ENCODE measurements at places on chromosomes 7 and 10.
A peak's percentile ranks its signal among the peaks of the same experiment; 100 is the strongest.

GRCh38 chr10:34126371-34127151, 688.5 kb downstream of the PARD3 start:
- DNase-seq = no peak

DNA sequence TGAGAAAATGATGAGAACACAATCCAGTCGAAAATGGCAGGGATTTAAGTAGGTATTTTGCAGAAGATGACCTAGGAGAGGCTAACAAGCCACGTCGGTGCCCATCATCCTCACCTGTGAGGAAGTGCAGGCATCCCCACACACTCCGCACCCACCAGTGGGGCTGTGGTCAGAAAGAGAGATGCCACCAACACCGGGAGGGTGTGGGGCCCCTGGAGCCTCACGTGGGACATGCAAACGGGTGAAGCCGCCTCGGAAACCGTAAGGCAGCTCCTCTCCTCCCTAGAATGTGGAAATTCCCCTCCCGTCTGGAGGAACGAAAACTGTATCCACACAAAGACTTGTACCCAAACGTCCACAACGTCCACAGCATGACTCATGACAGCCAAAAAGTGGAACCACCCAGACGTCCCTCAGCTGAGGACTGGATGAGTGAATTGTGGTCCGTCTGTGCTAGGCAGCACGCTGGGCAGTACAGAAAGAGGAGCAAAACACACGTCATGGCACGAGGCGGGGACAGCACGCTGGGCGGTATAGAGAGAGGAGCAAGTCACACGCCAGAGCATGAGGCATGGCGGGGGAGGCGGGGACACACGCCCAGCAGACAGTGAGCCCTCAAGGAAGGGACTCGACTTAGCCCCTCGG, 246.0 kb downstream of the ELFN1 start:
- no peak for DNase-seq

DNA sequence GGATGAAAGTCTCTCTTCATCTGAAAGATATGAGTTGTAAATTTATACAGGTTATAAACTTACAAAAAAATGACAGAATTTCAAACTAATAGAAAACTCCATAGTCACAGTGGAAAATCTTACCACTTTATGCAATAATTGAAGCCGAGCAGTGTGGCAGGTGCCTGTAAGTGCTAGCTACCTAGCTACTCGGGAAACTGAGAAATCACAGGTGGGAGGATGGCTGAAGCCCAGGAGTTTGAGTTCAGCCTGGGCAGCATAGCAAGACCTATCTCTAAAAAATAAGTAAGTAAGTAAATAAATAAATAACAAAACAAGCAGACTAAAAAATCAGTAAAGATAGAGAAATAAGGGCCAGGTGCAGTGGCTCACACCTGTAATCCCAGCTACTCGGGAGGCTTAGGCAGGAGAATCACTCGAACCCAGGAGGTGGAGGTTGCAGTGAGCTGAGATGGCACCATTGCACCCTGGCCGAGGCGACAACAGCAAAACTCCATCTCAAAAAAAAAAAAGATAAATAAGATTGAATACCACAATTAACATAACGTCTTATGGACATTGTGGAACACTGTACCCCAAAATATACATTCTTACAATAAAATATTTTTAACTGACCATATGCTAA, 61.9 kb downstream of the TRIM24 start:
- DNase-seq = no peak

DNA sequence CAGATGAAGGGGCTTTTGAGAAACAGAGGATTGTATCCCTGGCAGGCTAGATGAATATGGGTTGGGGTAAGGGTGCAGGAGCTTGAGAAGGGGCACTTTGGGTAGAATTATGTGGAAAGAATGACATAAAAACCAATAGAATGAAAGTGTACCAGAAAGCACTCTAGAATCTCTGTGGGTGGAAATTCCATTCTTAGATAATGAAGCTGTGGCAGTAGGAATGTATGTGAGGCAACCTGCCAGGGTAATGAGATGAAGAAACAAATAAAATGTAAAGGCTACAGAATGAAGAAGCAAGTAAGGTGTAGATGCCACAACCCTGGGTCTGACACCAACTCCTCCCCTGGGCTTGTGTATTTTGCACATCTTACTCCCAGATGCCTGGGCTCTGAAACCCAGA, 16.8 kb downstream of the NOBOX start:
- no peak for DNase-seq

DNA sequence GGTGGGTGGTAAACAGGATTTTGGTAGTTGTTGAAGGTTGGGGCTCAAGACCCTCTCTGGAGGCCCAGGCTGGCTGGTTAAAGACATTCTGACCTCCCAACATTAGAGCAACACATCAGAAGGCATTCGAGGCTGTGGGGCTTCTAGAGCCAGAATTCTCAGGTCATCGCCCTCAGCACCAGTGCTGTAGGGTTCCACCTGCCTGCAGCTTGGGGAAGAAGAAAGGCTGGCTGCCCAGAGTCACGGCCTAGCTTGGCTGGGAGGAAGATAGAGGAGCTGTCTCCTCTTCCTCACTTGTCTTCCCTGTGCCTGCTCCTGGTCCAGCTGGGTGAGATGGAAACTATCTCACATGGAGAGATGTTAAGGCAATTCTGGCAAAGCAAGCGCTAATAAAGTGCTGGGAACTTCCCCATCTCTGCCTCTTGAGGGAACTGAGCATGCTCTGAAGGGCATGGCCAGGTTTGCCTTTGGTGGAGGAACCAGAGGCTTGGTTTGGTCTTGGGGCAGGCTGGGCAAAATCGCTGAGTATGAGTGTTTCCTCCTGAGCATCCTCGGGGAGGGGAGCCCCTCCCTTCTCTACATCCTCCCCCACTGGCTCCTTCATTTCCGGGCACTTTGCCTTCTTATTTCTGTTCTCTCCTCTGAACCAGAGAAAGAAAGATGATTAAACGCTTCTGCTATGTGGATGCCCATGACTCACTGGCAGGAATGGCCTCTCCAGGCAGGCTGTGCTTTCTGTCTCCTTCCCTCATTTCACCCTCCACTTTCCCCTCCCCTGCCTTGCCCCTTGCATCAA, 509.0 kb upstream of the PODXL start:
- DNase-seq = no peak

DNA sequence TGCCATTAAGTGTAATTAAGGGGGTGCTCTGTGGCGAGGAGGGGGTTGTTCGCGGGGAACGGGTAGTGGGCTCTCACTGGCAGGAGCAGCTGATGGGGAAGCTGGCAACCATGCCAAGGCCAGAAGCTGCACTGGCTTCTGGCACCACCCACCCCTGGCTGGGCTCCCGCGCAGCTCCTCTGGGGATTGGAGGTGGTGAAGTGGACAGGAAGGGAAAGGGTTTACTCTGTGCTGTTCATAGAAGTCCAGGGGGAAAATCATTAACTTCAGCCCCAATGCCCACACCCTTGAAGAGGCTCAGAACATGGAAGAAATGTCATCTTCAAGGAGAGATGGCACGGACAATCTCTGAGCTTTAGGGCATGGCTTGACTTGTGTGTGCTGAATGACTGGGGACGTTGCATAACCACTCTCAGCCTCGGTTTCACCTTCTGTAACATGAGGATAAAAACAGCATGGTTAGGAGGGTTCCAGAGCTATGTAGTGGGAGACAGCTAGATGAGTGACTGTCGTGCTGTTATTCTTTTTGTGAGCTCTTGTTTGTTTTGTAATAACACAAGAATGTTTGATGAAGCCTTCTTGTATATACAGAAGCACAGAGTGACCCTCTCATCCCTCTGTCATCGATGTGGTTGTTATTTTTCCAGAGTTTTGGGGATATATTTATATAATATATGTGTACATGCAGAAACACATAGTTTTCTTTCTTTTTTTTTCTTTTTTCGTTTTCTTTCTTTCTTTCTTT, 29.9 kb downstream of the KAZALD1 start:
- DNase-seq = no peak

- no peak for DNase-seq
These were observed 4.8 kb downstream of the STRIP2 start for GRCh38 chr7:129438839-129439651.

DNA sequence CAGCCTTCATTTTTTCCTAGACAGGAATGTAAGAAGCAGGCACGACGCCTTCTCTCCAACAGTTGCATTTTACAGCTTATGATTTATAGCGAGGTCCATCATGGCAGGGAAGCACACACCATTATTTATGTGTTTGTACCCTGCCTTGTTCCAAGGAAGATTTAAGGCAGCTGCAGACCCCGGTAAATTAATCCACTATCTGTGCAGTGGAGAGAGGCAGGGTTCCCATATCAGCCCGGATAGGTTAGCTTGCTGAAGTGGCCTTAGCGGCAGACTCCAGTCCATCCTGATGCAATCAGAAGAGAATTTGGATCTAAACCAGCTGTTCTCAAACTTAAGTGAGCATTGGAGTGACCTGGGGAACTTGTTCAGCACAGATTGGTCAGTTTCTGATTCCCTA, 359.4 kb downstream of the GALNT17 start:
- DNase-seq = no peak

DNA sequence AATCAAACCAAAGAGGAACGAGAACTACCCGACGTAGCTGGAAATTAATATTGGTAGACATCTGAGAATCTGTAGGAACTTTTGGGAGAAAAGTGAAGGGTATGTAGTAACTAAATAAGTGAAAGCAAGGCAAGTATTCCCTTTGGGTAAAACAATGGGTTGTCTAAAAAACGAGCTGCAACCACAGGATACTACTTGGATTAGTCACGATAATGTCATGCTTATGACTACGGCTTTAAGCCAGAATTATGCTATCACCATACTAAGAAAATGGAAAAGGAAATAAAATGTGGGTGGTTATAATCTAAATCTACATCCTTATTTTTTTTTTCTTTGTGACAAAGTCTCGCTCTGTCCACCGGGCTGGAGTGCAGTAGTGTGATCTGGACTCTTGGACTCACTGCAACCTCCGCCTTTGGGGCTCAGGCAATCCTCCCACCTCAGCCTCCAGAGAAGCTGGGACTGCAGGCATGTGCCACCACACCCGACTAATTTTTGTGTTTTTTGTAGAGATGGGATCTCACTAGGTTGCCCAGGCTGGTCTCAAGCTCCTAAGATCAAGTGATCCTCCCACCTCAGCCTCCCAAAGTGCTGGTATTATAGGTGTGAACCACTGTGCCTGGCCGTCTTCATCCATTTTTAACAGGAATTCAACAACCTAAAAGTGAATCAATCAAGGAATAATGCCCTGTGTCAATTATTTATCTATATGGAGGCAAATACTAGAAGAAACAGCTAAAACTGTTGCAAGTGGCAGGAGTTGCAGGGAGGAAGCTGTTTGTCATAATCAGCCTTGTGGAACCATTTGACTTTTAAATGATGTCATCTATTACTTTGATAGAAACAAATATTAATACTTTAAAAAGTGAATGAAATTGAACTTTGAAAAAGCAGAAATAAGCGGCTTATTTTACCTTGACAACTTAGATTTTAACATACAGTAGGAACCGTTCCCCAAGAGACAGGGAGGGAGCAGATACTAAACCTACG, 189.3 kb downstream of the PRPF18 start:
- no peak for DNase-seq

GRCh38 chr7:10471280-10472058, 502.2 kb upstream of the PHF14 start:
- DNase-seq = no peak

GRCh38 chr7:50309721-50310120, 5.2 kb downstream of the IKZF1 start:
- no peak for DNase-seq

DNA sequence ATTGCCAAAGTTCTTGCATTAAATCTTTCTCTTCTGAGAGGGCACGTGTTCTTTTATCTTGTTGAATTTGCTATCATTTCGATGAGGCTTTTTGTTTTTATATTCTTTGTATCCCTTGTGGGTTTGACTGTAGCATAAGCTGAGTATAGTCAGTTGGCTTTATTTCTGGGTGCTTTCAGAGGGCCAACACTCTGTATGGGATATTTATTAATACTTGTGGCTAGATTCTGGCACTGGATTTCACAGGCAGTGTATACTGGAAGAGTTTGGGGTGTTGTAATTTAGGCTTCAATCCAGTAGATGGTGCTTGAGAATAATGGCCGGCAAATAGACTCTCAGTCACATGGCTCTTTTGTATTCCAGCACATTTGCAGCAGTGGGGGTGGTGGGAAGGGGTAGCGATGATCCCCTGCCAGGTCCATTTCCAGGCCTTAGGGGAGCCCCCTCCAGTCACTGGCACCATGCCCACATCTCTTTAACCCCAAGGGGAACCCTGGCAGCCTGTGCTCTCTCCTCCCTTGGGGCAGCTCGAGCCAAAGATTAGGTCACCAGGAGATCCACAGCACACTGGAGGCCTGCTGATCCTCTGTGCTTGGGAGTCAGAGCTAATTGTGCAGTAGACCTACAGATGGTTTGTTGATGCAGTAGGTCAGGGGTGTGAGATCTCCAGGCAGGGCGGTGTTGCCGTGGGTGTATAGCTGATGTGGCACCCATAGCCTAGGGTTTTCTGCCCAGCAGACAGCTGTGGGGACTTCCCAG, 81.8 kb downstream of the PTPN20 start:
- no peak for DNase-seq

- DNase-seq = peak; percentile 6
These were observed 13.0 kb upstream of the REPIN1 start for GRCh38 chr7:150355666-150356059.
